HAP-1 (cell line): ENCODE measurements at places on chromosomes 13 and 19.

GRCh38 chr13:48564056-48564455 lies 31.2 kb upstream of the RCBTB2 start:
- DNase-seq, result no peak

DNA sequence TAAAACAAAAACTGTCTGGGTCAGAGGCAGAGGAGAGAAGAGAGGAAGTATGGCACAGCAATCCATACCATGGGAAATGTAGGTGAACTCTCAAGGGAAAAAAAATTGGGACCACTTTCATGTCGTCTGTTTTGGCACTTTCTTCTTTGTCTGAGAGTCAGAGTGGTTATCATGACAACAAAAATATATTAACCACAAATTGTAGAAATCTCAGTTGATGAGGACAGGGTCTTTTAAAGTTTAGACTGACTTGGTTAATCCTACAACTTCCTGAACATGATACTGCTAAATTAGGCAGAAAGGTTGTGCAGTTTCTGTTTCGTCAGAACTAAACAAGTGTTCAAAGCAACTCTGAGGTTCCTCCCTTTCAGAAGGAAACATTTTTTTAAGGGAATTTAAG lies 15.2 kb downstream of the KLF5 start:
- no peak for DNase-seq

- peak; percentile 50 for DNase-seq
Measured at GRCh38 chr19:13764821-13765394, 586 bp downstream of the MRI1 start.

- DNase-seq, result no peak
Measured at GRCh38 chr13:23510979-23511735, 59.1 kb upstream of the TNFRSF19 start.

DNA sequence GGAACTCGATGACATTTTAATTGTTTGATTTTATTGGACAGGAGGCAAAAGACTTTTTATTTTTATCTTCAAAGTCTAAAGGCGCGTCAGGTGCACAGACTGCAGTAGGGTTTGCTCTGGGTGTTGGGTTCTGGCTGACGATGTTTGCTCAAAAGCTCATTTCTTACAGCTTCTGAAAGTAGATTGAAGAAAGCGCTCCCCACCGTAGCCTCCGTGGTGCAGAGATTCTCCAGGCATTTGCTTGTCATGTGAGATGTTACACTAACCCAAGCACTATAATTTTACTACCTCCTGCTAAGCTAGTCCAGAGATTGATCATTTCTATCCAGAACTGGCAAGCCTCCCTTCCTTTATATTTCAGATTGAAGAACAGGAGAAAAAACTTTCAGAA lies 14.5 kb upstream of the ATP11A start:
- no peak for DNase-seq

- no peak for DNase-seq
Measured at GRCh38 chr19:23070353-23071146, 46.3 kb upstream of the ZNF730 start.

GRCh38 chr19:16824658-16825311 lies 4.4 kb upstream of the SIN3B start:
- no peak for DNase-seq

GRCh38 chr13:41848435-41849255 lies 112.3 kb downstream of the VWA8 start:
- no peak for DNase-seq

- DNase-seq, result no peak
Measured at GRCh38 chr13:53189162-53189561, 160.5 kb downstream of the OLFM4 start.

GRCh38 chr19:56114051-56114777 lies 6.9 kb downstream of the ZNF787 start:
- no peak for DNase-seq
